ENCODE measurements at places on chromosomes 3 and 15.

GRCh38 chr3:50466177-50466576 lies 37.3 kb downstream of the CACNA2D2 start:
- DNase-seq: no peak

DNA sequence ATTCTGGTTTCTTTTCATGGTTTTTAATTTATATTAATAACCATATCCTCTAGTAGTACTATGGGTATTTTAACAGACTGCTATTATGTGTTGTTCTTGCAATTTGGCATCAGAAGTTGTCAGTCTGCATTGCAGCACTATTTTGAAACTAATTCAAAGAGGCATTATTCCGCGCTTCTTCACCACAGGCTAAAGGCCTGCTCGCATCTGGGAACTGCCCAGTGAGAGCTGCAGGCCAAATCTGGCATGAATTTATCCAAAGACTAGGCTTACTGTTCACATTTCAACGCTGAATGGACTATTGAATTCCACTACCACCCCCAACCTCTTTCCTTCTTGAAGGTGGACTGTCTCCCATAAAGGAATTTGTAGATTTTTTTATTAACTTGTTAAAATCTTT lies 310.4 kb upstream of the NR2F2 start:
- no peak for DNase-seq

GRCh38 chr15:57949374-57949943 lies 116.1 kb downstream of the ALDH1A2 start:
- DNase-seq: no peak

- DNase-seq: peak; percentile 46
Measured at GRCh38 chr3:48088056-48088748, 72.0 kb upstream of the MAP4 start.

- no peak for DNase-seq
Measured at GRCh38 chr3:141373232-141373631, 4.9 kb downstream of the ZBTB38 start.

DNA sequence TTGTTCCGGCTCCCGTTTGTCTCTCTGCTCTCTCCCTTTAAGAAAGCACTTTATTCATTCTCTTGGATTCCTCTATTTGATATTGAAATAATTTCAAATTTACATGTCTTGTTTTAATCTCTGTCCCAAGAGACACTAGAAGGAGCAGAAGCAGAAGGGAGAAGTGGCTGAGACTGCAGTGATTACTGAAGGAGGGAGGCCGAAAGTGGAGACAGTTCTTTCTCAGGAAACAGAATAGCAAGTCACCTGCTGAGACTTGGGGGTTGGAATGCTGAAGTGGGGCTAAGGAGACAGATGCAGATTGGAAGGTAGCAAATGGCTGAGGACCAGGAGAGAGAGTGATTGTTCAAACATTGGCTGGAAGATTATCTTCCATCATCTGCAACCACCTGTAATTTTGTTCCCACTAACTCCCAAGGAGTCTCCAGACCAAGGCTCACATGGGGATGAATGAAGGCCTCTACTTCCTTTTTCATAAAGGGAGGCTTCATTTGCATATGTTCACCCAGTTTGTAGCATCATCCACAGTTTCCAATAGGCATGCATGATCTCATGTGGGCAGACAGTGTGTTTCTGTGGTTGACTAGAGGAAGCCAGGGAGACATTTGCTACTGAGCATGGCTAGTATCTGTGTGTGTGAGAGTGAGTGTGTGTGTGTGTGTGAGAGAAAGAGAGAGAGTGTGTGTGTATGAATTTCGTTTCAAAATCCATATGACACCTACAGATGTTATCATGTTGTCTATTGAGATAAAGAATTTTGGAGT lies 24.0 kb downstream of the LTF start:
- DNase-seq: no peak

DNA sequence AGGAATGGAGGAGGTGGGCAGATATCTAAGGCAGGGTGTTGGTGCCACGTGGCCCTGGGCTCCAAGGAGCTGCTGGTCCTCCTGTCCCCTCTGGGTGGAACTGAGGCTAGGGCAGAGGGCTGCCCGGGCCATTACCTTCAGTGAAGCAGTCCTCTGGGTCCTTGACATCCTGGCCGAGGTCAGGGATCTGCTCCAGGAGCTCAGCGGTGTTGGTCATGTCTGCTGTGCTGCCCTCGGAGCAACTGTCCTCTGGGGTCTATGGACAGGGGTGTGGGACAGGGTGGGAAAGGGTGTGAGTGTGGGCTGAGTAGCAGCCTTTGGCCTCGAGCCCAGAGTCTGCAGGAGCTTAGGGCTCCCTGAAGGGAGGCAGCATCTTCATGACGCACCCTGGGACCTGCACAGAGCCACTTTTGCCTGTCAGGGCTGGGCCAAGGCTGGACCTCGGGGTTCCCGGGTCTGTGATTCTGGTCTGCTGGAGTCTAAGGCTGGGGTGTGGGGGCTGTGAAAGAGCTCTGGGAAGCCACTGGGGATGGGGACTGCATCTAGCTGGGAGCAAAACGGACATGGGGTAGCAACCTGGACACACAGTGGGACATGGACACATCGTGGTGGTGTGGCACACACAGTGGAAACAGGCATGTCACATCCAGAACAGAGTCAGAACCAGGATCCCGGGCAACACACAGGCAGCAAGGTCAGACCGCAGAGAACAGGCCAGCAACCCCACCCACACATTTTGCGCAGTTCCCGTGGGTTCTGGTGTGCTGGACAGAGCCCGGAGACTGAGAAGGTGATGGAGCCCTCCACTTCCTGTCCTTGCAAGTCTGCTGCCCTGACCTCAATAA lies 72.7 kb downstream of the SCN5A start:
- peak; percentile 20 for DNase-seq

- DNase-seq: no peak
Measured at GRCh38 chr3:87793337-87793877, 265.4 kb downstream of the CGGBP1 start.

DNA sequence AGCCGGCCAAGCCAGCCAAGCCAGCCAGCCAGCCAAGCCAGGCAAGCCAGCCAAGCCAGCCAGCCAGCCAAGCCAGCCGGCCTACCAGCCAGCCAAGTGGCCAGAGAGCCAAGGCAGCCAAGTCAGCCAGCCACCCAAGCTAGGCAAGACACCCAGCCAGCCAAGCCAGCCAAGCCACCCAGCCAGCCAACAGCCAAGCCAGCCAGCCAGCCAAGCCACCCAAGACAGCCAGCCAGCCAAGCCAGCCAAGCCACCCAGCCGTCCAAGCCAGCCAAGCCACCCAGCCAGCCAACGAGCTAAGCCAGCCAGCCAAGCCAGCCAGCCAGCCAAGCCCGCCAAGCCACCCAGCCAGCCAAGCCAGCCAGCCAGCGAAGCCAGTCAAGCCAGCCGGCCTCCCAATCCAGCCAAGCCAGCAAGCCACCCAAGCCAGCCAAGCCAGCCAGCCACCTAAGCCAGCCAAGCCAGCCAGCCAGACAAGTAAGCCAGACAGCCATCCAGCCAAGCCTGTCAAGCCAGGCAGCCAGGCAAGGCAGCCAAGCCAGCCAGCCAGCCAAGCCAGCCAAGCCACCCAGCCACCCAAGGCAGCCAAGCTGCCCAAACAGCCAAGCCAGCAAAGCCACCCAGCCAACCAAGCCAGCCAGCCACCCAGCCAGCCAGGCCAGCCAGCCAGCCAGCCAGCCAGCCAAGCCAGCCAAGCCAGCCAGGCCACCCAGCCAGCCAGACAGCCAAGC lies 200.5 kb downstream of the GOLGA6L6 start:
- peak; percentile 73 for DNase-seq

GRCh38 chr15:52658955-52659354 lies 20.2 kb downstream of the ATOSA start:
- no peak for DNase-seq

DNA sequence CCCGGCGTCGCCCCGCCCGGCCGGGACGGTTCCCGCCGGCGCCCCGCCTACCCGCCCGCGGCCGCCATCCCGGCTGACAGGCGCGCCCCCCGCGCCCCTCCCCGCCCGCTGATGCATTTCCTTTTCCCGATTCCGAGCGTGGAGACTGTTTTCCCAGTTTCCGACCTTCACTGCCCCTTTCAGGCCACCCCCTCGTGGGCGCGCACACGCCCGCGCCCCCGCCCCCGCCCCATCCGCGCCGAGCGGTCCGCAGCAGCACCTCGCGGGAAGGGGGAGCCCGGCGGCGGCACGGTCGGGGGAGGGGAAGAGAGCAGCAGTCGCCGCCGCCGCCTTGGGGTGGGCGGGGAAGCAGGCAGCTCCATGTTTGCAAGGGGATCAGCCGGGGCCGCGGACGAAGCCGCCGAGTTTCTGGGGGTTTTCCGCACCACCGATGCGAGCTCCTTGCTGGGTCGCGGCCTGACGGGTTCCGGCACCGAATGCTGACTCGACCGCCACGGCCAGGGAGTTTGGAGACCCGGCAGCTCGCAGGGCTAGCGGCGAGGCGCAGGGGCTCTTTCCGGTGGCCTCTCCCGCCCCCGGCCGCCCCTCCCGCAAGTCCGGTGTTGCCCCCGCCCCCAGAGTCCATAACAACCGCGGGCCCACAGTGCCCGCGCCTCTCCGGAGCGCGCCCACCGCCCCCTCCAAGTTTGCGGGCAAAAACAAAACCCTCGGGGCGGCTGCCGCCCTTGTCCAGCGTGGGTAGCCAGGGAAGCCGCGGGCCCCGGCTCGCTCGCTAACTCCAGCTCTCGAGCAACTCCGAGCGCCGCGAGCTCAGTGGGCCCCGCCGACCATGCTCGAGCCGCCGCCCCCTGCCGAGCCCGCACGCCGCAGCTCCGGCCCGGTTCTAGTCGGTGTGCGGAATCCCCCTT lies 3.2 kb upstream of the SIN3A start:
- DNase-seq: no peak

GRCh38 chr3:62582495-62583172 lies 209.3 kb upstream of the FEZF2 start:
- DNase-seq: no peak

DNA sequence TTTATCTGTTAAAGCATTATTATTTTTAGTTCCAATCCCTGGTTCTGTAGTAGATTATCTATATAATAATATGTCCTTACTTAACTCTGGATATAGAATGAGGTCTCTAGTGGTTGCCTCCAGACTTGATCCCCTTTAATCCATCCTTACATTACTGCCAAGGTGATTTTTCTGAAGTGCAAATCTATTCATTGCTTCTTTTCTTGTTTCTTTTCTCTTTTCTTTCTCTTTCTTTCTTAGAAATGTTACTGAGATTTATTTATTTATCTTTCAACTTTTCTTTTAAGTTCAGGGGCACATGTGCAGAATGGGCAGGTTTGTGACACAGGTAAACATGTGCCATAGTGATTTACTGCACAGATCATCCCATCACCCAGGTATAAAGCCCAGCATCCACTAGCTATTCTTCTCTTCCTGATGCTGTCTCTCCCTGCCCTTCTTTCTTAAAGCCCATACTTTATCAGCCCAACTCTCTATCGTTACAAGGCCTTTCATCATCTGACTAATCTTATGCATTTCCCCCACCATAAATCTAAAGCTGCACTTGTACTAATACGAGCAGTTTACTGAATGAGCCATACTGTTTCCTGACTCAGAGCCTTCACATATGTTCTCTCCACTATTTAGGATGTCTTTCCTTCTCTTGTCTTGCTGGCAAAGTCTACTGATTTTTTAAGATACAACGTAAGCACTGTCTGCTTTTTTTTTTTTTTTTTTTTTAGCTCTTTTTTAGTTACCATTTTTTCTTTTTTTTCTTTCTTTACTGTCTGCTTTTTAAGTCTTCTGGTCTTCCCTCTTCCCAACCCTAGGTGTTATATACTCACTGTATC lies 4.6 kb downstream of the GLCE start:
- DNase-seq: no peak

DNA sequence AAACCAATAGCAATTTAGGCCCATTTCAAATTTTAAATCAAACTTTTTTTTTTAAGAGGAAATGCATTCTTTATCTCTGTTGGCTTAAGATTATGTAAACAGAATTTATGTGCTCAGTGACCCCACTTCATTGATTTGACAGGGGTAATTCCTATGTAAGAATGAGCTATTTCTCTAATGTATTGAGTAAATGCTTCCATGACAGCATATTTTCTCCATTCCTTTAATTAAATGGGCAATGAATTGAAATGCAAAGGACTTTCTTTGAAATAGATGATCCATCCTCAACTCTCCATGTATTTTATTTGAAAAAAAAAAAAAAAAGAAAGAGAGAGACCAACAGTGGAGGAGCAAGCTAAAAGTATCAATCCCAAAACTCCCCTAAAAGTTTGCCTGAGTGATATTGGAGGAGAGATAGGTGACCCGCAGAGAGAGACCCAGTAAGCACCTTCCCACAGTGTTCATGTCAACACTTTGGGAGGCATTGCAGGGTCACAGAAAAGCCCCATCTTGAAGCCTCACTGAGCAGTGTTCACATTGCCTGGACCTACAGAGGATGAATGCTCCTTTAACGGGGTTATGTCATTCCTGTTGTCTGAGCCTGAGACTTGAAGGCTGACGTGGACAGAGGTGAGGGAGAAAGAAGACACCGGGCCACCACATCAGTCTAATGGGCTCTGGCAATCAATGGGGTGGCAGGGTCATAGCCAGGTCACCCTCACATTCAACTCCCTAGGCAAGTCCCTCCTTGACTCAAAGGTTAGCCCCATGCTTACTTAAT lies 176.0 kb downstream of the SHOX2 start:
- DNase-seq: no peak

DNA sequence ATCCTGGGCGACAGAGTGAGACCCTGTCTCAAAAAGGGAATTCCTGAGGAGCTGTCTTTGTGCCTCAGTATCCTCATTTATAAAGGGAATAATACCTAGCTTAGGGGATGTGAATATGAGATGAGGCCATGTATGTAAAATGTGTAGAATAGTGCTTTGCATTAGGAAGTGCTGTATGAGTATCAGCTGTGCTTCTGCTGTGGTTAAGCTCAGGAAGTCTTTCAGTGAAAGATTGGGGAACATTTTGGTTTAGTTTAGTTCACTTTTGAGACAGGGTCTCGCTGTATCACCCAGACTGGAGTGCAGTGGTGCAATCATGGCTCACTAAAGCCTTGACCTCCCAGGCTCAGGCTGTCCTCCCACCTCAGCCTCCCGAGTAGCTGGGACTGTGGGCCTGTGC lies 10.6 kb downstream of the THUMPD3 start:
- DNase-seq: no peak

GRCh38 chr15:39013262-39013661 lies 448.6 kb upstream of the RASGRP1 start:
- DNase-seq: no peak
